ENCODE measurements at places on chromosomes 2 and 18.

DNA sequence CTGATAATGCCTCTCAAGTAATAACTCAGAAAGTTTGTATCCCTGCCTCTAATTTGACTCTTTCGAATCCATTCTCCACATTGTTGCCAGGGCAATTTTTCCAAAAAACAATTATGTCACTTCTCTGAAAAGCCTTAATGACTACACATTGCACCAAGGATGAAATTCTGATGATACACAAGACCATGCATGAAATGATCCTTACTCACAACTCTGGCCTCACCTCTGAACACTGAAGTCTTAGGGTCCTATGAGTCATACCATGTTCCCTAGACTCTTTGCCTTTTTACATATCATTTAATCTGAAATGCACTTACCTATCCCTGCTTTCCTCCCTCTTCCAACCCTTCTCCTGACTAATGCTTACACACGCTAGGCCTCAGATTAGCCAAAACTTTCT lies 51.0 kb downstream of the WDPCP start:
- DNase-seq = no peak

GRCh38 chr2:60778352-60778751 lies 22.3 kb downstream of the PAPOLG start:
- no peak for DNase-seq

GRCh38 chr18:62741118-62741566 lies 25.8 kb downstream of the PHLPP1 start:
- peak; percentile 14 for DNase-seq

DNA sequence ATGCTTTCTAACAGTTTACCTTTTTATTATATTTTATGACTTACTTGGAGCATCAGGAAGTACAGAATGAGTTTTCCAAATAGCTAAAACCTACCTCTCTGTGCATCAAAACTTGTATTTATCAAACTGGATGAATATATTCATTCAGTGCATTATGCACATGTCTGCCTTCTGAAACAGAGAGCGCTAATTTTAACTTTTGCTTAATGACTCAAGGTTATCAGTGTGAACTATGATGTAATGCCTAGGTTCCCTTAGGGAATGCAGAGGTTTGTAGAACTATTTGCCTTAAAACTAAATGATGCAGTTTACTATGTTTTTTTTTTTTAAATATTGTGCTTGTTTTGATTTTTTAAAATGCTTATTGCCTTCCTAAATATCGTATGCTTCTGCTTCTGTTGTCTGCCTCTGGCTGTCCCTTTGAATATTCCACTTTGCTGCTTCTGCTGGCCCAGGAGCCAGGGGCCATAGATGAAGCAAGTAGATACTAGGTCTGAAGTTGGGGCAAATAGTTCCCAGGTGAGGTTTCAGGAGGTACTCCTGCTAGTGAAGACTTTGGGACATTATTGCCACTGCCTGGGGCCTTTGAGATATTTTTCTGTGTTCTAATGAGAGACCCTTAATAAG lies 16.5 kb downstream of the TMEM178A start:
- DNase-seq = no peak

GRCh38 chr2:222613715-222614331 lies 42.1 kb downstream of the FARSB start:
- peak; percentile 66 for DNase-seq

DNA sequence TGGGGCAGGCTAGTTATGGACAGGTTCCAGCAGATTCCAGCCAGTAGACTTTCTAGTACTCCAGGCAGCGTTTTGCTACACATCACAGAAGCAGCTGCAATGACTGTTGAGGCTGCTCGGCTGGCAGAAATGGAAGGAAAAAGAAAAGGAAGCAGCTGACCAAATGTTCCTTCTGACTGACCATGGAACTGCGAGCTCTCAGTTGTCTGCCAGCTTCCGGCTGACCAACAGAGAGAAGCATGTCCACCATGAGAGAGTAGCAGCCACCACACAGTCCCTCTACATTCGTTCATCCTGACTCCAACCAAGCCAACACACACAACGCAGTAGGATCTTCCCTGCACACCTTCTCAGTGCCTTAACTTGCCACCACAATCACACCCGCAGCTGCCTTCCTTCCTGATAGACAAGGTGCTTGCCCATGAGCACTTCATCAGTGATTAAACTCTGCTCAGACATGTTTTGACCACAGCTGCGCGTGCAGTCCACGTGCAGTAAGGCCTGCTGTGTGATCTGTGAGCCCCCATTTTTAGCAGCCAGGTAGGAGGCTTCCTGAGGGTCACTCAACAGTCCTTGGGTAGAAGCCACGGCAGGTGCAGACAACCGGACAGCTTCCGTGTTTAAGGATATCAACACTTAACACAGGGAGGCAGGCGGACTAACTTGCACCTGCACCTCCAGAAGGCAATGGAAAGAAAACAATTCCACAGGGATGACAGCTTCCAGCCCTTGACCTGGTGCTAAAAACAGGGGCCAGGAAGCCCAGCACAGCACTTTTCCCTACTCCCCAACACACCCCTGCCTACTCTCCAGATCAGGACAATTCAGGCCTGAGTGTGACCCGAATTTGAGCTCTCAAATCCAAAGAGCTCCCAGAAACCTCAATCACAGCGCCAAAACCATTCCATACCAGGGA lies 996 bp downstream of the TGFBRAP1 start:
- no peak for DNase-seq

- DNase-seq = no peak
These were observed 4.5 kb upstream of the PUM2 start for GRCh38 chr2:20355131-20355530.

GRCh38 chr18:24935008-24935407 lies 417.0 kb downstream of the ZNF521 start:
- no peak for DNase-seq
